Muscle of back (tissue), 13 donors: ENCODE measurements at places on chromosomes 6 and 20. TPM values are rescaled to one million over a fixed set of nuclear protein-coding genes. Genes with fewer than 3 reads are reported as not detected.

DNA sequence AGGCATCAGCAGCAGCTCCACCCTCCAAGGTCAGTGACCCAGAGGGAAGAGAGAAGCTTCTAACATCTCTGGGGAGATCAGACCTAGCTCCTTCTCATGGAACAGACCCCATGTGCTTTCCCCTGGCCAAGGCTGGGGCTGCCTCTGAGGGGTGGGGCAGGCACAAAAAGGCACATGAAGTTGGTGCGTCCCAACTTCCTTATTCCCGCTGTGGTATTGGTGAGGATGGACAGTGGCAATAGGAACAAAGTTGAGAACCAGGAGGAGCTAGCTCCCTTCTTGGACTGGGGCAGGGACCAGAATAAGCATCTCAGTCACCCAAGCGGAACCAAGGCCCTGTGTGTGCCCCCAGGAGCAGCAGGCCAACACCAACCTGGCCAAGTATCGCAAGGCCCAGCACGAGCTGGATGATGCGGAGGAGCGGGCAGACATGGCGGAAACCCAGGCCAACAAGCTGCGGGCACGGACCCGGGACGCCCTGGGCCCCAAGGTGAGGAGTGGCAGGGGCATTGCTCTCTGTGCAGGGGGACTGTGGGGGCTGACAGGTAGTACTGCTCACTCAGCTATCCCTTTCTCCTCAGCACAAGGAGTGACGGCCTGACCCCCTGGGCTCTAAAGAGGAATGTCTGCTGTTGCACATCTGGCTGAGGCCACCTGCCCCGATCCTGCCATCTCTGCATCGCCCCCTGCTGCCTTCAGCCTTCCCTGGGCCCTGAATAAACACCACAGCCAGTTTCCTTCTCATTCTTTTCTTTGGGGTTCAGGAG, 46.1 kb downstream of the MYH7B start:
- no peak for DNase-seq

DNA sequence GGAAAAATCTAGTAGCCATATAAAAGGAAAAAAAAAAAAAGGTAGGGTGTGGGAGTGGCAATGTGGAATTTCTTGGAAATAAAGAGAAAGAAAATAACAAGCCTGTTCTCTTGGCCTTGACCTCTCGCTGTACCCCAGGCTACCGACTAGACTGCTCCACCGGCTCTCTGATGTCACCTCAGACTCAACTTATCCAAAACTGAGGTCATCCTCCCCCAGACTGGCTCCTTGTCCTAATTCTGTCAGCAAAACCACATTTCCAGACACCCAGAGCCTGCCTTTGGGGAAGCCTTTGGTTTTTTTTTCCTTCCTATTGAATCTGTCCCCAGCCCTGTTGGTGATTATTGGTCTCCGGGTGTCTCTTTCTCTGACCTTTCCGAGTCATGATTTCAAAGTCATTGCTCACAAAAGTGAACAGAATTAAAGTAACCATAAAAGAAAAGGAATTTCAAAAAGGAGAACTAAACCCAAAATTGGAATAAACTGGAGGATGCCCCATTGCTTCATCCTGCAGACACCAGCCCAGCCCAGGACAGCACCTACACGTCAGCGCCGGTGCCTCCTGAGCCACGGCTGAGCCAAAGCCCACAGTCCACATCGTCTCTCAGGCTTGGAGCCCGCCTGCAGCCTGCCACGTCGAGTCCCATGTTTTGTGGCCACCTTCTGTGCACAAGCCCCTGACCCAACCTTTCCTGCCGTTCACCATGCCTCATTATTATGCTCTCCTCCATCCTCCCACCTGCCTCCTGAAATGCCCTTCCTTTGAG, 170.7 kb downstream of the MYLK4 start:
- no peak for DNase-seq

DNA sequence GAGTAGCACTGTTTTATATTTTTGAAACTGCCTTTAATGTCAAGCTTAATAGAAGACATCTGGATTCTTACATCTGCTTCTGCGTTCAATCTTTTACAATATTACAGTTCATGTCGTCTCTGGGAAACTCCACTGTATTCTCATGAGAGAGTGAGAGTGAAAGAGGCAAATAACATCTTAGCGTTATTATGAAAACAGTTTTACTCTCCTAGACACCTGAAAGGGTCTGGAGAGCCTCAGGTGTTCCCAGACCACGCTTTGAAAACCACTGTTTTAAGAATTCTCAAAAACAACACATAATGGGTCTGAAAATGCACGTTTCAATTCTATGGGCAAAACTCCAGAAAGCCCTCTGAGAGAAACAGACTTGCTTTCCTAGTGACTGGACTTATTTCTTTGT, 63.3 kb downstream of the ARHGAP18 start:
- peak; percentile 92 for DNase-seq

GRCh38 chr20:54524849-54525248, 49.5 kb downstream of the DOK5 start:
- DNase-seq = peak; percentile 37

DNA sequence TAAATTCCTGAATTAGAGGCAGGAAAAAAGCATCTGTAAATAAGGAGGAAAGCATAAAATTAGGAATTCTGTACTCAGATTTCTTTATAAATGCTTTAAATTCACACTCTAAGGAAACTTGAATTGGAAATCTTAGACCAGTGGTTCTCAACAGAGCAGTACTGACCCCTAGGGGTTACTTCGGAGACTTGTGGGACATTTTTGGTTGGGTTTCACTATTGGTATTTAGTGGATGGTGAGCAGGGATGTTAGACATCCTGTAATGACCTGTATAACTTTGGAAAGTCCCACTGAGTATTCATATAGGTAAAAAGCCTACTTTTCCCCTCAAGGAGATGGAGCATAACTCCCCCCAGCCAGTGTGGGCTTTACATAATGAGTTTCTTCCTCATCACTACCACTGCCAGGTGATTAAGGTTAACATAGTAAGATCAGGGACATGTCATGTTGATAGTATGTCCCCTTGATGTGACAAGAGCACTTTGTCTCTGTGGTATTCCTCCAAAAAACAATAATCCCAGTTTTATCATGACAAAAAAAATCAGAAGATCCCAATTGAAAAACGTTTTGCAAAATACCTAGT, 31.0 kb downstream of the GLO1 start:
- DNase-seq = peak; percentile 27

- DNase-seq = no peak
Observed at GRCh38 chr20:19779634-19780033, 21.6 kb downstream of the RIN2 start.

GRCh38 chr6:166815629-166816028, 140.7 kb downstream of the RNASET2 start:
- no peak for DNase-seq

GRCh38 chr6:158083455-158084325, 84.4 kb downstream of the SERAC1 start:
- no peak for DNase-seq

GRCh38 chr20:46833360-46833759, 61.3 kb upstream of the EYA2 start:
- no peak for DNase-seq

- DNase-seq = peak; percentile 87
Observed at GRCh38 chr6:128882991-128883611, at the start of gene LAMA2. Gene LAMA2 (plus strand): TSS chr6:128883138. CDS start chr6:128883246, 108 bp downstream.

GRCh38 chr6:28719275-28719940, 193.7 kb downstream of the GPX5 start:
- DNase-seq = no peak

DNA sequence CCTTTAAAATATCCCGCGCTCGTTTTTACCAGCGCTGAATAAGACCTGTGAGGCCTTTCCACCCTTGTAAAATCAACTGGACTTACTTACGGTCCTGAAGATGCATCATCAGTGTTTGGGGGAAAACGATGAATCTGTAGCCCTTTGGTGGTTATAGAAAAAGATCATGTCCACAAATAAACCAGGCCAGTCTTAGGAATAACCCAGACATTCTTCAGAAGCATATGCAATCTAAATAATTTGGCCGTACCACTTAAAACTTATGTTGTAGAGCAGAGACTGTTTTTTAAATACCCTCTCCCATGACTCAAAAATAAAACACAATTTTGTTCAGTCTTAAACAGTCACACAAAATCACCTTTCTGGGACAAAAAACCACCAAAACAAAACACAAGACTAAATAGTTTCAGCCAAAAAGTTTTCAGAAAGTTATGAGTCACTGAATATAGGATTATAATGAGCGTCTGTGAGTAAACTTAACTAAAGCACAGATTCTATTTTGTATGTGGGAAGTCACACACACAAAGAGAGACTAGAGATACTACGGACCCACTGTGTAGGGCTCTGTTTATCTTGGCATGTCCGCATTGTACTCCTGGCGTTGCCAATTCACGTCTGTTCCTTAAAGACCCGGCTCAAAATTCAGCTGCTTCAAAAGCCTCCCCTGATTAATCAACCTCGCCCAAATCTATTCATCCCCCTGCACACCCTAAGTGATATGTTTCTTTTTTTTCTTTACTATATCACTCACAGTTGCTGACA, 26.5 kb upstream of the SMOC2 start:
- peak; percentile 19 for DNase-seq

DNA sequence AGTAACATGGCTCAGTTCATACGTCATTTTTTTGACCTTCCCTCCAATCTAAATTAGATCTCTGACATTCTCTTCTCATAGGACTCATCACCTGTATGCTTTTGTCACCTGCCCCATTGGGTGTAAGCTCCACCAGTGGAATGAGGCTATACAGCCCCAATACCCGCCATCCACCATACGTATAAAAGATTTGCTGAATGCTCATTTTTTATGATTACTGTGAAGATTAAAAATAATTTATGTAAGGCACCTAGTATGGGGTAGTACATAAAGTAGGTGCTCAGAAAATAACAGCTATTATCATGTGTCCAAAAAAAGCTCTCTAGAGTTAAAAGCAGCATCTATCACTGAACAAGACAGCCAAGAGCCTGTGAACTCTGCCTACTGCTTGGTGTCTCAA, 24.1 kb downstream of the NCOA5 start:
- no peak for DNase-seq

GRCh38 chr6:128242765-128243403, 277.5 kb downstream of the PTPRK start:
- no peak for DNase-seq

GRCh38 chr6:40681622-40682021, 94.5 kb upstream of the LRFN2 start:
- no peak for DNase-seq

DNA sequence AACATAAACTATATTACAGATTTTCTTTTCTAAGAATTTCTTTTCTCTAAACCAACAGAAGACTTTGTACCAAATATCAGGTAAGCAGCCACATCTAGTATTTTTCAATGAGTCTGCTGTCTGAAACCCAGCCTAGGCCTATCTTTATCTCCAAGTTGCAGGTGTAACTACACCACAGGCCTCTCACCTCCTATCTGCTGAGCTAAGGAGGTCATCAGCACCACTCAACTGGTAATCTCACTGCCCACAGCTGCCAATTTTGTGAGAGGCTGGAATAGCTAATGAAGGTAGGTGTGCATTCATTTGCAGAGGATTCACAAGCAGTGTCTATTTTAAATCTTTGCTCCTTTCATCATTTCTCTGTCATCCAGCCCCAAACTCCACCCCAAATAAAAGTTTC, 584.8 kb downstream of the HDGFL1 start:
- DNase-seq = no peak

DNA sequence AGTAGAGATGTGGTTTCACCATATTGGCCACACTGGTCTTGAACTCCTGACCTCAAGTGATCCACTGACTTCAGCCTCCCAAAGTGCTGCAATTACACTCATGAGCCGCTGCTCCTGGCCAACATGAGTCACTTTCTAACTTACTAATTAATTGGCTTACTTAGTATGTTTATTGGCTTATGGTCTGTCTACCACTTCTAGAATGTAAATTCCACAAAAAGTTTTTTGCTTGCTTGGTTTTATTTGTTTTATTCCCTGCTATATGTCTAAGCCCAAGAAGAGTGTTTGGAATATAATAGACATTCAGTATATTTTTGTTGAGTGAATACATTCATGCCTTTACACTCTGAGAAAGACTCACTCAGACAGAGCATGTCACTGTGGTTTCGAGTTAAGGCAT, 86.0 kb downstream of the SAMD3 start:
- no peak for DNase-seq

DNA sequence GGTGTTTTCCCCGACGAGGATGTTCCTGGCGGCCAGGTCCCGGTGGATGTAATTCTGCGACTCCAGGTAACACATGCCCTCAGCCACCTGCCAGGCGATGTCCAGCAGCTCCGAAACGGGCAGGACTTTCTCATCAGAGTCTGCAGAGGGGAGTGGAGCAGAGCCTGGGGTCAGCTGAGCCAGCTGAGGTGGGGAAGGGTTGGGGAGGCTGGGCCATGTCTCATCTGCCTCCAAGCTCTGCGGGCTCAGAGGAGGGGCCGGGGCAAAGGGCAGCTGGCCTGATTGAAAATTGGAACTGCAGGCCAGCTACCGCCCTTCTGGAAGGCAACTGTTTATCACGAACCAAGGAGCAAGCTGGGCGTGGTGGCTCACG, 6.4 kb downstream of the PTK6 start:
- DNase-seq = no peak

- no peak for DNase-seq
Observed at GRCh38 chr6:138393871-138394783, 9.9 kb upstream of the HEBP2 start.

DNA sequence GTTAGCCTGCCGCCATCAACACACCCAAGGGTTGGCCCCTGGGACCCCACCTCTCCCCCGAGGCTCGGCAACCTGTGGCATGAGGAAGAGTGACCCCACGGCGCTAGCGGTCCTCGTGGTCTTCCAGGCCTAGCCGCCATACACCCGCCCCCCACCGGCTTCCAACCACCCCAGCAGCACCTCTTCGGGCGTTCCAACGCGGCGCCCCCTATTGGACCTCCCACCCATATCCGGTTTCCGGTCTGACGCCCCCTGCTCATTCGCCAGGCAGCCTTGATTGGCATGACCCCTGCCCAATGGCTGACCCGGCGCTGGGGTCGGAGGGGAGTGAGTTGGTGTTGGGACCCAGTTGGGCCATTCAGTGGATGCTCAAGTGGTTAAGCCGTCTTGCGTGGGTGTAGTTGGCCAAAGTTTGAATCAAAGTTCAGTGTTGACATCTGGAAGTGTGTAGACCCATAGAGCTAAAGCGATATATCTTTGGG, at the start of gene GNAS-AS1:
TSS of gene GNAS-AS1 (minus strand) at position 210 of the 482 bp plus-strand sequence.
- DNase-seq = peak; percentile 85

GRCh38 chr6:148524976-148525375, 182.3 kb downstream of the SASH1 start:
- no peak for DNase-seq

DNA sequence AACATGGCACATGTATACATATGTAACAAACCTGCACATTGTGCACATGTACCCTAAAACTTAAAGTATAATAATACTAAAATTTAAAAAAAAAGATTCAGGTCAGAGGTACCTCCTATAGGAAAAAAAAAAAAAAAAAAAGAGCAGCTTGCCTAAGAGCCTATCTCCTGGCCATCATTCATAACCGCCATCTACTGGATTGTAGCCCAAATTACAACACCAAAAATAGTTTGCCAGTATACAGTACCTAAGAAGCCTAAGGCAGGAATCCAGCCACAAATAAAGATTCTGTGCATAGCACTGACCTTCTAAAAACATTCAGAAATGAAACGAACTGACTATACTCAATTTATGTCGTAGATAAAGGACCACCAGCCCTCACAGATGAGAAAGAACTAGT, 438.4 kb upstream of the ADGRB3 start:
- no peak for DNase-seq

The NMBR gene
- polyA plus RNA-seq = not detected

The ULBP3 gene
- polyA plus RNA-seq = 1.8 TPM

The CD24 gene
- 21.2 TPM for polyA plus RNA-seq

The LRRC73 gene
- 0.10 TPM for polyA plus RNA-seq

The MRPL18 gene
- polyA plus RNA-seq = 67.7 TPM

The KCNK16 gene
- polyA plus RNA-seq = not detected

The SLC26A8 gene
- 0.14 TPM for polyA plus RNA-seq

The PRPH2 gene
- 5.1 TPM for polyA plus RNA-seq

The TP53RK gene
- polyA plus RNA-seq = 9.6 TPM

The SMPDL3A gene
- polyA plus RNA-seq = 9.5 TPM

The WFDC2 gene
- polyA plus RNA-seq = 0.96 TPM

The IL20RA gene
- 23.1 TPM for polyA plus RNA-seq
